ENCODE measurements at places on chromosomes 7 and 10. TPM values are rescaled to one million over a fixed set of nuclear protein-coding genes. Genes with fewer than 3 reads are reported as not detected.

DNA sequence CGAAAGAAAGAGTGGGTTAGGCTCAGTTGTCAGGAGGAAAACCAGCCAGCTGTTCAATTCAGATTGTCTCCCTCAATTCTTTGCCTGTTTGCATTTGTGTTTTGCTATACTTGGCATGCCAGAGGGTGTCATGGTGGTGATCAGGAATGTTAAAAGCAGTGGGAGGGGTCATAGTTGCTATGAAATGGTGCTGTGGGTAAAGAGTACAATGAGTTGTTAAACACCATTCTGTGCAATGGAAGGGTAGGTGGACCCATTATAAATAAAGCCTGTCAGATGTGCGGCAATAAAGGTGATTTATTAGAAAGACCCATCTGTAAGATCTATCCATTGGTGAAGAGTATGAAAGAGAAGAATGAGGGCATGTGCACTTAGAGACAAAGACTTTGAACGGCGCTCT lies 82.2 kb downstream of the MRPL32 start:
- DNase-seq: no peak

Gene ACADSB
- 4.2 TPM for total RNA-seq

Gene EFCAB10
- total RNA-seq: not detected

- no peak for DNase-seq
Measured at GRCh38 chr10:84706875-84707274, 378.5 kb downstream of the CCSER2 start.

DNA sequence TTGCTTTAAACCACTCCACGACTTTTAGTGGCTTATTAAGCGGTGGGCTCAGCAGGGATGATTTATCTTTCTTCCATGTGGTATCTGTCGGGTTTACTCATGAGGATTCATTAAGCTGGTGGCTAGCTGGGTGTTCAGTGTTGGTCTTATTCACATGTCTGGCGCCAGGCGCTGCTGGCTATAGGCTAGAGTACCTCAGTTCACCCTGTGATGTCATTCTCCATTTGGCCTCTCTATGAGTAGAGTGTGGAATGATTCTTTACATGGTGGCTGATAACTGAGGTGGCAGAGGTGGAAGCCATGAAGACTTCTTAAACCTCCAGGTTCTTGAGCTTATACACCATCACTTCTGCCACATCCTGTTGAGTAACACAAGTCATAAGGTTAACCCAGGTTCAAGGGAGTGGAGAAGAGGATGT lies 115.4 kb downstream of the MLLT10 start:
- peak; percentile 26 for DNase-seq

Gene OPN4
- not detected for total RNA-seq

GRCh38 chr7:101058355-101058754 lies 26.9 kb upstream of the TRIM56 start:
- DNase-seq: peak; percentile 58

DNA sequence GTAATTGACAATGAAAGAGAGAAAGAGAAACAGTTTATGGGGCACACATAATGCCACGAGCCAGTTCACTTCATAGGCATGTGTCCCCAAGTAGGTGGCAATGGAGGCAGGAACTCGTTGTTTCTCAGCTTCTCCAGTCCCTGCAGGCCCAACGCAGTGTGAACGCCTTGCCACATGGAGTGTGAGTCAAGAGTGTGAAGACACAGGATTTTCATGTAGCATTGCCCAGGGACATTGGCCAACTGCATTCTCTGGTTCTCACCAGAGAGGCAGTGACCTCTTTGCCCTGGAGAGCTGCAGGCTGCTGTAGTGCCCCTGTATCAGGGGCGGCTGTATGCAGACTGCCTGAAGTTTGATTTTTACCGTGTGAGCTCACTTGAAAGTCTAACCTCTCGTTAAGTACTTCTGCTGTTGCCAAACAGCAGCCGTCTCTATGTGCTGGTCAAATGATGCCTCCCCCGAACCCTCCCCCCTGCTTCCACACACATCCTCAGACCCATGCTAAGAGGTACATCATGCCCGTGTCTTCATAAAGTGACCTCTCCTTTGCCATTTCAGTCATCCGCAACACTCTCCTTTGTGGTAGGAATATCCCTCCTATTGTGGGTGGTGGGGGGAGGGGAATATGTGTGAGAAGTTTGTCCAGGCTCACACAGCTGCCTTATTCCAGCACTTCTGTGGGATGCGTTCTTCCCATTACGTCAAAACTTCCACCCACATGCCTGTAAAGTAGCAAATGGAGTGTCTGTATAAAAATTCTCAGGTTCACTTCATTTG lies 12.7 kb downstream of the LRRC18 start:
- no peak for DNase-seq

Gene MMD2
- not detected for total RNA-seq

DNA sequence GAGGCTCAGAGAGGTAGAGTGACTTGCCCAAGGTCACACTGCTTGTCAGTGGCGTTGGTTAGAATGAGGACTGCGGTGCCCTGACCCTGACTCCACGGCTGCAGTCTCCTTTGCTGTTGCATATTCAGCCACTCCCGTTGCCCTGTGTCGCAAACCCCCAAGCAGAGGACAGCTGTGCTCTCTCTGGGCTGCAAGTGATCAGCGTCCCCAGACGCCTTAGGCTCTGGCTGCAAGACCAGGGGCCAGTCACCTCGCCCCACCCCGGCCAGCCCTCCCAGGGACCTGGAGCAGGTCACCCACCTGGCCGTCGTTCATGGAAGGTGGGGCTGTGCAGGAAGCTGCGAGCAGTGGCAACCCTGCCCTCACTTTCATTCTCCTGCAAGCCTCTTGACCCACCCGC lies 51.7 kb upstream of the NANOS1 start:
- no peak for DNase-seq

GRCh38 chr10:94088926-94089381 lies 95.2 kb downstream of the PLCE1 start:
- DNase-seq: no peak

Gene CALCR
- total RNA-seq: not detected

Gene CTAGE15
- total RNA-seq: not detected

Gene ACBD7
- total RNA-seq: 6.7 TPM

DNA sequence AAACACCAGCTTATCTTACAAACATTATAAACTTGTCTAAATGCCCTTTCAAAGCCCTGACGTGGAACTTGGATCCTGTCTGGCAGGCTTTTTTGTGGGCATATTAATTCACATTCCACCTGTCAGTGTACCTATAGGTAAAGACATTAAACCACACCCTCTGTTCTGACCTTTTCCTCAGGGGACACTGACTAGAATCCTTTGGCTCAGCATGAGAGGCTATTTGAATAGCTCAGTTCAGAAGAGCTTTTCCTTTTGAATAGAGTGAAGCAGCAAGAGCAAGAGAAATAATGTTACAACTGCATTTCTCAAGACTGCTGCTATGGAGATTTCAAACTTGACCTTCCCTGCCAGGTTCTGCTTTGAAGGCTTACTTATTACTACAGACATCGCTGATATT lies 76.9 kb downstream of the CYP51A1 start:
- DNase-seq: no peak

Gene TMEM130
- 0.12 TPM for total RNA-seq

- peak; percentile 84 for DNase-seq
Measured at GRCh38 chr10:72637398-72637857, 11.5 kb upstream of the MICU1 start.

DNA sequence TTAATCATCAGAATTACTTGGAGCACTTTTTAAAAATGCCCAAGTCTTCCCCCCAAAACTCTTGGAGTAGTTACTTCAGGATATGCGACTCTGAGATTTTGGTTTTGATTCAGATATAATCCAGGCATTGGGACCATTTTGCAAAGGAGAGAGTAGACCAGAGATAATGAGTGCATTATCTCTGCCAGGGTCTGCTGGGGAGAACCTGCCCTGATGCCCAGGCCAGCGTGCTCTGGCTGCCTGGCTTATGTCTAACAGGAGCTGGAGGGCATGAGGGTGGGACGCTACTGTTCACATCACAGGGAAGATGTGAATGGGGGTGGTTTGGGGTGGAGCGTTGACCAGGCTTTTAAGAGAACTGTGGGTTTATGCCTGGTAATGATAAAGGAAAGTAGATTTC lies 336.2 kb downstream of the DPP6 start:
- no peak for DNase-seq

Gene TMEM225B
- 0.72 TPM for total RNA-seq

DNA sequence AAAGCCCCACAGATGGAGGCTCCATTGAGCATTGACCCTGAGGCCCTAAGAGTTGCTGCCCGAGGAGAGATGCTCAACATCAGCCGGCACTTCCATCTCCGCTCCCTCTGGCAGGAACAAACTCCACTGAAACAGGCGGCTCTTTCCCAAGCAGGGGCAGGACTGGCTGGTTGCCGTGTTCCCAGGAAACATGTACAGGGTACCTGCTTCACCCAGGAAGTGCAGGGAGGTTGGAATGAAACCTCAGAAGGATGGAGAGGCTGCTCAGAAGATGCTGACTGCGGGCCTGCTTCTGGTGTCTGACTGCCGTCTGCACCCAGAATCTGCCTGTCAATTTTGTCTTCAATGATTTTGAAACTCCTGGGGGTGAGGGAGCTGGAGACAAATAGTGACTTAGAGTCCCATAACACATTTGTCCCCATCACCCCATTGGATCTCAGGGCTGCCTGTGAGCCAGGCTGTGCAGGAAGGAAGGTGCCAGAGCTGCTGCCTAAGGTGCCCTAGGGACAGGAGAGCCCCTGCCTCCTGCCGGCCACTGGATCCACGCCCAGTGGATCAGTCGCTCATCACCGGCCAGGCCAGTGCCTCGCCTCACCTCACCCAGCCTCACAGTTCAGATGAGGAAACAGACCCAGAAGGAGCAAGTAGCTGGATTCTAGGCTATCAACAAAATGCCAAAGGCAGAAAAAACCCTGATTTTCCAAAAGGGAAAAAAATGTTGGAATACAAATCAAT lies 237.3 kb downstream of the PTPRN2 start:
- DNase-seq: no peak
